ENCODE measurements at places on chromosomes 5 and 9. TPM values are rescaled to one million over a fixed set of nuclear protein-coding genes. Genes with fewer than 3 reads are reported as not detected.

DNA sequence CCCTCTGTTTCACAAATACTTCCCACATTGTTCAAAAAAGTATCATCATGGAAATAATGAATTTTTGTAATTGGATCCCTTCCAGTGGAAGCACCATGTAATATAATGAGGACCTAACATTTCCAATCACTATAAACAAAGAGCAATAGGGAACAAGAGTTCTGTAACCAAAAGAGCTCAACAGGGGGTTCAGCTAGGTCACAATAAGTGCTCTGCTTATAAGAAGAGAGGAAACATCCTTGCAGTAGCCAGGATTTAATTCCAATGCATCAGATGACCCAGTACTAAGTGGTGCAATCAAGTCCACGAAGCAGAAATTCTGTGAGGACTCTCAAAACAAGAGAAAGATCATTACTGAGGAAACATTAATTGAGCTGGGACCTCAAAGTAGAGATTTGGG lies 5.9 kb downstream of the SERINC5 start:
- no peak overlapping the region for H3K27ac ChIP-seq
- H3K4me3 ChIP-seq: no peak overlapping the region
- no peak for DNase-seq
- H3K36me3 ChIP-seq: no peaks in the 10 kb centered on the region
- H3K4me1 ChIP-seq: peaks cover 34% of the 10 kb centered on the region
- H3K27me3 ChIP-seq: no peaks in the 10 kb centered on the region

The ZNF474 gene
- total RNA-seq: not detected

- no peak overlapping the region for H3K27ac ChIP-seq
- no peaks in the 10 kb centered on the region for H3K4me1 ChIP-seq
- H3K27me3 ChIP-seq: no peaks in the 10 kb centered on the region
- DNase-seq: no peak
- no peak overlapping the region for H3K4me3 ChIP-seq
- peaks cover 20% of the 10 kb centered on the region for H3K36me3 ChIP-seq
Observed at GRCh38 chr5:41738710-41739354, 131.4 kb downstream of the OXCT1 start.

- peak; percentile 52 for DNase-seq
- H3K36me3 ChIP-seq: no peaks in the 10 kb centered on the region
- peaks cover 22% of the 10 kb centered on the region for H3K4me1 ChIP-seq
Observed at GRCh38 chr5:53777864-53778618, 217.6 kb downstream of the NDUFS4 start.

DNA sequence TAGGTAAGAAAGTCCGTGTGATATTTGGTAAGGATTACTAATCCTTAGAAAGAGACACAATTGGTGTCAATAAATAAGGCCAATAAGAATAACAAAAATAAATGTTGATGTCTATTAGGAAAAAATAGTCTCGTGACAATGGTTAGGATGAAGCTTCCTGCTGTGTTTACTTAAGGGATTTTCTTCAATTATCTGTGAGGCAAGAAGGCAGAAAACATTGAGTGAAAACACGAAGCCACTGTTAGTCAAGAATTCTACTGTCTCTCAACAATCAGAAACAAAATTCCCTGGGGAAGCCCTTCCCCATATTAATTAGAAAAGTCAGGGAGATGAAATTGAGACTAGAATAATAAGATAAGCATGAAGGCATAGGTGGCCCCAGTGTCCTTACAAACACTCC lies 149.0 kb downstream of the SYK start:
- peaks cover 15% of the 10 kb centered on the region for H3K4me1 ChIP-seq
- H3K27me3 ChIP-seq: no peaks in the 10 kb centered on the region
- no peak for DNase-seq
- H3K4me3 ChIP-seq: no peak overlapping the region
- H3K27ac ChIP-seq: no peak overlapping the region
- H3K36me3 ChIP-seq: no peaks in the 10 kb centered on the region

DNA sequence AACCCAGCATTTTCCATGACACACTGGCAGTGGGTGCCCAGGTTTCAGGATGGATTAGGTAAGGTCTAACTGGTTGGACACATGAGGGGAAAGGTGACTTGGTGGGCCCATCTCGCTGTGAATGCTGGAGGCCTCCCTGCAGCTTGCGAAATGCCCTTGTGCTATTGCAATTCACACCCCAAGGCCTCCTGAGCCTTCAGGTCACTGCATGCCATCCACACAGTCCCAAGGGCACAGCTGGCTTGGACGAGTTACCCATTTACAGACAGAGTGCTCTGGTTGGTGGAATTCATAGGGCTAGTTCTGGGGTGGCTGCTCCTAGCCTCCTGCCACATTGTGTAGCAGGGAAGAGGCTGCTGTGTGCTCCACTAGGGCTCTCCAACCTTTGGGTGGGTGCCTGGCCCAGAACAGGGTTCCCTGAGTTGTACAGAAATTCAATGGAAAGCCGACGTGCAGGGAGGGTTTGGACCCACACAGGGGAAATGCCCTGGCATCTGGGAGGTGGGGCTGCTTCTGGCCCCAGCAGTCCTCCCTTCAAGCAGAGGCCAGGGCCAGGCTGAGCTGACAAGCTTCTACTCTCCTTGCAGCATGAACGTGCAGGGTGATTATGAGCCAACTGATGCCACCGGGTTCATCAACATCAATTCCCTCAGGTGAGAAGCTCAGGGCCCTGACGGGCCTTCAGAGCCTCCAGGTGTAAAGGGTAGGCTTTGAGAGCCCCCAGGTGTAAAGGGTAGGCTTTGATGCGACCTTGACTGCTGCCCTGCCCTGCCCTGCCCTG lies 54.3 kb downstream of the ASS1 start:
- H3K4me3 ChIP-seq: no peak overlapping the region
- no peak for DNase-seq
- peaks cover 16% of the 10 kb centered on the region for H3K4me1 ChIP-seq
- no peaks in the 10 kb centered on the region for H3K36me3 ChIP-seq

The C5orf58 gene
- not detected for total RNA-seq

GRCh38 chr5:44495280-44495679 lies 106.1 kb upstream of the FGF10 start:
- no peaks in the 10 kb centered on the region for H3K4me1 ChIP-seq
- no peak overlapping the region for H3K27ac ChIP-seq
- H3K36me3 ChIP-seq: no peaks in the 10 kb centered on the region
- no peak for DNase-seq
- H3K27me3 ChIP-seq: no peaks in the 10 kb centered on the region
- H3K4me3 ChIP-seq: no peak overlapping the region

DNA sequence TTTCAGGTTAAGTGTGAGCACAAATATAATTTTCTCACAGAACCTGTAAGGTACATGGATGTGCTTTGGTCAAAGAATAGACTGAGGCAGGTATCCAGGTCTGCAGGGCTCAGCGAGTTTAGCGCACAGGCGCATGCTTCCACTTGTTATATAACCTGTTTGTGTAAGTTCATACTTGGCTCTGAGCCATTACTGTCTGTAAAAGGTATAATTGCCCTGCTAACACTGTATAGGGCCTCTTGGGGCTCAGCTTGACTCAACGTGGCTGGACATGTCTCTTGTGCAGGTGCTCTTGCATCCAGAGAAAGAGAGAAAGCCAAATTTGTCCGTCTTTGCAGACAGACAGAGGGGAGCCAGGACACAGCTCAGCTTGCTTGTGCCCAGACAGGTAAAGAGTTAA lies 759.6 kb downstream of the MTRR start:
- no peaks in the 10 kb centered on the region for H3K27me3 ChIP-seq
- H3K4me1 ChIP-seq: no peaks in the 10 kb centered on the region
- H3K36me3 ChIP-seq: no peaks in the 10 kb centered on the region
- DNase-seq: no peak
- no peak overlapping the region for H3K27ac ChIP-seq
- no peak overlapping the region for H3K4me3 ChIP-seq

GRCh38 chr9:112479221-112479620 lies 7.4 kb upstream of the KIAA1958 start:
- DNase-seq: no peak
- H3K4me3 ChIP-seq: no peak overlapping the region
- H3K27me3 ChIP-seq: no peaks in the 10 kb centered on the region
- H3K36me3 ChIP-seq: no peaks in the 10 kb centered on the region
- H3K27ac ChIP-seq: no peak overlapping the region

DNA sequence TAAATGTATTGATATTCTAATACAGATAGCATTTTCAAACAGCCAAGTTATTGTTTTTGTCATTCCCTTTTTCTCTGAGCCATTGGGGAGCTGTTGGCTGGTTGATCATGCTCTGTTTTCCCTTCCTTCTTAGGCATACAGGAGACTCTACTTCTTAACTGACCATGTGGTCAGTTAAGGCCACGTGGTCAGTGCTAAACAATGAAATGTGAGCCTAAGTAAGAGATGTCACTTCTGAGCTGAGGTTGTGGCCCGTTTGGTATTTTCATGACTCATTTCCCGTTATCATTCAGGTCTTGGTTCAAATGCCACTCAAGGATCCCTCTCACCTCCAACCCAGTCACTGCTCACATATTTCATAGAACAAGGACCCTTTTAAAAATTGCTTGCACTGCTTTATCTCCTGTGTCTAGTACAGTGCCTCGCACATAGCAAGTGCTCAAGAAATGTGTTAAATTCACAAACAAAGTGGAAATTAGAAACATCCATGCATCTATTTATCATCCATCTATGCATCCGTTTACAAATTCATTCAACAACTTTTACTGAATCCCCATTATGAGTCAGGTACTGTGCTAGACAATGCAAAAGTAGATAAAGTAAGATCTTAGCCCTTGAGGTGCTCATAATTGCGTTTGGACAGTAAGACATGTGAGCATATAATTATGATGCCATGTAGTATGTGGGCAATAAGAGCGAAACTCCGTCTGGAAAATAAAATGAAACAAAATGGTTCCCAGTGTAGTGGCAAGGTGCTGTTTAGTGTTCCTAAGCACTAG lies 50.7 kb downstream of the ARRDC3 start:
- no peaks in the 10 kb centered on the region for H3K27me3 ChIP-seq
- H3K27ac ChIP-seq: peak overlapping the region; percentile 48
- H3K4me3 ChIP-seq: no peak overlapping the region
- peaks cover 16% of the 10 kb centered on the region for H3K4me1 ChIP-seq
- DNase-seq: peak; percentile 79

The FCN1 gene
- total RNA-seq: not detected

DNA sequence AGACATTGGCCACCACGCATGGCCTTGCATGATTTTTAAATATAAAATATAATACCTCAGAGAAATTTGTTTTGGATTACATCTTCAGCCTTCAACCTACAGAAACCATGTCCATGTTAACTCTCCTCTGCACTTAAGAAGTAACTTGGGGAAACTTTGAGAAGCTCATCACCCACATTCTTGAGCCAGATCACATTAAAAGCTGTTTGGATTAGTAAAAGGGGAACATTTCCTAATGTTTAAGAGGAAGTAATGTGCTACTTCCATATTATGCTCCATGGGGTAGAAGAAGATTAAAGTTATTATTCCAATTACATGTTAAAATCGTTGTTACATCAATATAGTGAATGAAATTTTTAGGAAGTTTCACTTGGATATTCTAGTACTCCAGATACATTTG lies 10.4 kb upstream of the CEP120 start:
- no peak for DNase-seq
- no peak overlapping the region for H3K4me3 ChIP-seq
- H3K27ac ChIP-seq: no peak overlapping the region
- no peaks in the 10 kb centered on the region for H3K36me3 ChIP-seq
- H3K4me1 ChIP-seq: peaks cover 16% of the 10 kb centered on the region

The FAM153A gene
- total RNA-seq: not detected

GRCh38 chr9:128252317-128253139 lies 23.3 kb downstream of the GOLGA2 start:
- no peak overlapping the region for H3K27ac ChIP-seq
- DNase-seq: no peak
- H3K4me1 ChIP-seq: no peaks in the 10 kb centered on the region
- no peaks in the 10 kb centered on the region for H3K27me3 ChIP-seq
- H3K4me3 ChIP-seq: no peak overlapping the region

- no peak for DNase-seq
- H3K27ac ChIP-seq: no peak overlapping the region
- H3K4me3 ChIP-seq: no peak overlapping the region
- no peaks in the 10 kb centered on the region for H3K4me1 ChIP-seq
Observed at GRCh38 chr5:56317923-56318561, 84.9 kb upstream of the ANKRD55 start.

GRCh38 chr5:55821731-55822512 lies 29.2 kb upstream of the IL31RA start:
- no peak overlapping the region for H3K27ac ChIP-seq
- no peaks in the 10 kb centered on the region for H3K36me3 ChIP-seq
- H3K4me1 ChIP-seq: peaks cover 11% of the 10 kb centered on the region
- H3K4me3 ChIP-seq: no peak overlapping the region
- no peak for DNase-seq

The TTC1 gene
- 61.4 TPM for total RNA-seq

The PCDHAC1 gene
- total RNA-seq: 4.8 TPM

DNA sequence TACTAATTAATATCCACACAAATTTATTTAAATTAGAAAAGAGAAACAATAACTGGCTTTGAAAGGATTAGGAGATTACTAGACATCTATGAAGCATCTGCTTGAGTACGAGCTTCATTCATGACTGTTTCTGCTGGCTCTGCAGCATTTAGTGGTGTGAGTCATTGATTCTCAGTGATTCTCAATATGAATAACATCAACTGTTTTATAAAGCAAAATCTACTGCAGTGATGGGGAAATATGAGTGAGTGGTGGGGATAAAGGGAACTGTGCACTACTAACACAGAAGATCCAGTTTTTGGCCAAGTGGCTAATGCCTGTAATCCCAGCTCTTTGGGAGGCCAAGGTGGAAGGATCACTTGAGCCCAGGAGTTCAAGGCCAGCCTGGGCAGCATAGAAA lies 8.4 kb downstream of the FNBP1 start:
- peak; percentile 65 for DNase-seq
- no peak overlapping the region for H3K4me3 ChIP-seq
- H3K27me3 ChIP-seq: no peaks in the 10 kb centered on the region
- H3K36me3 ChIP-seq: no peaks in the 10 kb centered on the region
- peaks cover 30% of the 10 kb centered on the region for H3K4me1 ChIP-seq

The MYOZ3 gene
- total RNA-seq: not detected

- H3K4me3 ChIP-seq: no peak overlapping the region
- no peak overlapping the region for H3K27ac ChIP-seq
- H3K27me3 ChIP-seq: no peaks in the 10 kb centered on the region
- no peaks in the 10 kb centered on the region for H3K4me1 ChIP-seq
- H3K36me3 ChIP-seq: no peaks in the 10 kb centered on the region
Observed at GRCh38 chr5:122356855-122357254, 44.8 kb downstream of the SNCAIP start.

DNA sequence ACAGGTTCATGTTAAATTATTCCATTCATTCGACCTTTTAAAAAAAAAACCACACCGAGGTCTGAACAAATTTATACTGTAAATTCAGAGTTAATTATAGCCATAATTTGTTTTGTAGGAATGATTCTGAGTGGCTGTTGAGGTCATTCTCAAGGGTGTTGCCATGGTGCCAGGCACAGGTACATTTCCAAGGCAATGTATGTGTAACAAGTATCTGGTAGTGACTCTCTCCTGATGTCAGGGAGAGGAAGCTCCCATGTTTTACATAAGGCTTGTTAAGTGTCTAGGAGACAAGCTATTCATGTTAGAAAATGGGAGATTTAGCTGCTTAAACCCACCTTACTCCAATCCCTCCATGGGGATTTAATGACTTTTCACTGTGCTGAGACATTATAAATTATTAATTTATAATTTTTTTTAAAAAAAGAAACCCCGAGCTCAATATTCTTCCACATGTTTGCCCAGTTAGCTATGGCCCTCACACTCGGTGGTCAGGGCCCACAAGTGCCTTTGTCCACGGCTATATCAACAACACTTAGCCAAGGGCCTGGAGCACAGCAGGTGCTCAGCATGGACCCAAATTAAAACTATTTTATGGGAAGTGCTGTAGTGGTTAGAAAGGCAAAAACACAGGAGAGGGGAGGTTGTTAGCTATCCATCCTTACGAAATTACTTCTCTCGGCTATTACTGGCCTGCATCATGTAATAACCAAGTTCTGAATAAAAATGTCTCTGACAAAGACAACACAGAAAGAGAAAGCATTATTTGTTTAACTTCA lies 154.6 kb upstream of the GNA14 start:
- no peak overlapping the region for H3K4me3 ChIP-seq
- H3K36me3 ChIP-seq: no peaks in the 10 kb centered on the region
- no peak for DNase-seq
- H3K4me1 ChIP-seq: peaks cover 6% of the 10 kb centered on the region
